ENCODE measurements at places on chromosomes 11 and 22. TPM values are rescaled to one million over a fixed set of nuclear protein-coding genes. Genes with fewer than 3 reads are reported as not detected.

- DNase-seq = no peak
Observed at GRCh38 chr22:49183826-49184216, 643.9 kb downstream of the BRD1 start.

GRCh38 chr11:20014067-20014402, 146.2 kb downstream of the DBX1 start:
- no peak for DNase-seq

- peak; percentile 72 for DNase-seq
Observed at GRCh38 chr22:17562906-17563870, at the start of gene SLC25A18. TSS of gene SLC25A18 (plus strand) at chr22:17563498. CDS start at chr22:17579945, 16,447 bp downstream.

DNA sequence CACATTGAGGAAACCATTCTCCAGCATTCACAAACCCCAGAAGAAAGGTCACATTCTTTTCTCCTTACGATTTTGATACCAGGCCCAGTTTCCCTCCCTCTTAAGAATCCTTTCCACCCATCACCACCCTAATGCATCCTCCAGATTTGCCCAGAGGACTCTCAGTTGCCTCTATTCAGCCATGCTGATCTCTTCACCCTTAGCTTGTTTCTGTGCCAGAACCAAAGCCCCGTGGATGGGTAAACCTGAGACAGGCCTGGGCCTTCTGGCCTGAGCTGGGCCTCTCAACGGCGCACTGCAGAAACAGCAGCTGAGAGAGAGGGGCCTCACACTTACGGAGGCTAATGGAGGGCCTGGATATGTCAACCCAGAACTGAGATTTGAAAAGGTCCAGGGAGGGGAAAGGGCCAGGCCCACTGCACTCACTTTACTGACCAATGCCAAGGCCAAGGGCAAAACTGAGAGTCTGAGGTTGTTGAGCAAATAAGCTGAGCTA, 32.2 kb upstream of the OAF start:
- no peak for DNase-seq

DNA sequence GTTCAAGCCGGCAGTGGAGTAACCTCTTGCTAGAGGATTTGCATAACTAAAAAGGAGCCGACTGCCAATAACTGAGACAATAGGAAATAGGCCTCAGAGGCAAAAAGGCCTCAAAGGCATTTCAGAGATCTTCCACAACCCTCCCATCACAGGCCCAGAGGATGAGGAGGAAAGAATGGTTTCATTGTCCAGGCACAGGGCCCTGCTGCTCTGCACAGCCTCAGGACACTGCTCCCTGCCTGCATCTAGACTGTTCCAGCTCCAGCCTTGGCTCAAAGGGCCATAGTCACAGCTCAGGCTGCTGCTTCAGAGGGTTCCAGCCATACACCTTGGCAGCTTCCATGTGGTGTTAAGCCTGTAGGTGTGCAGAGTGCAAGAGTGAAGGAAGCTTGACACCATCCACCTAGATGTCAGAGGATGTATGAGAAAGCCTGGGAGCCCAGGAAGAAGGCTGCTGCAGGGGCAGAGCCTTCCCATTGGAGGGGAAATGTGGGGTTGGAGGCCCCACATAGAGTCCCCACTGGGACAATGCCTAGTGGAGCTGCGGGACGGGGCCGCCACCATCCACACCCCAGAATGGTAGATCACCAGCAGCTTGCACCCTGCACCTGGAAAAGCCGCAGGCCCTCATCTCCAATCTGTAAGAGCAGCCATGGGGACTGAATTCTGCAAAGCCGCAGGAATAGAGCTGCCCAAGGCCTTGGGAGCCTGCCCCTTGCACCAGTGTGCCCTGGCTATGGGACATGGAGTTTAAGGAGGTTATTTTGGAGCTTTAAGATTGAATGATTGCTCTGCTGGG, 8.2 kb upstream of the LRP5 start:
- DNase-seq = no peak

DNA sequence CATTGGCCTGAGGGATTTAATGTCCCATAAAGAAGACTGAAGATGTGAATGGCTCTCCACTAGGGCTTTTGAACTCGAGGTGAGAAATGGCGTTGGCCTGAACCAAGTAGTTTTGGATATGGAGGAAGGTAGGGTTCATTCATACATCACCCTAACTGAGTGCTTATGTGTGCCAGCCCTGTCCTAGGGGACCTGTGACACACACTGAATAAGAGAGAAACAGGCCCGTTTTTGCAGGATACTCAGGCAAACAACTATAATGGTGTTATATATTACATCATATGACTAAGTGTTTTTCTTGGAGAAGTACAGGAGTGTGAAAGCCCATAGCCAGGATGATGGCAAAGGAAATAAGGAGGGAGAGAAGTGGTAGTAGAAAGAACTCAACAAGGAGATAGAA, 368.1 kb downstream of the TMEM135 start:
- no peak for DNase-seq

- no peak for DNase-seq
Observed at GRCh38 chr11:61581931-61582330, 1.1 kb upstream of the SYT7 start.

DNA sequence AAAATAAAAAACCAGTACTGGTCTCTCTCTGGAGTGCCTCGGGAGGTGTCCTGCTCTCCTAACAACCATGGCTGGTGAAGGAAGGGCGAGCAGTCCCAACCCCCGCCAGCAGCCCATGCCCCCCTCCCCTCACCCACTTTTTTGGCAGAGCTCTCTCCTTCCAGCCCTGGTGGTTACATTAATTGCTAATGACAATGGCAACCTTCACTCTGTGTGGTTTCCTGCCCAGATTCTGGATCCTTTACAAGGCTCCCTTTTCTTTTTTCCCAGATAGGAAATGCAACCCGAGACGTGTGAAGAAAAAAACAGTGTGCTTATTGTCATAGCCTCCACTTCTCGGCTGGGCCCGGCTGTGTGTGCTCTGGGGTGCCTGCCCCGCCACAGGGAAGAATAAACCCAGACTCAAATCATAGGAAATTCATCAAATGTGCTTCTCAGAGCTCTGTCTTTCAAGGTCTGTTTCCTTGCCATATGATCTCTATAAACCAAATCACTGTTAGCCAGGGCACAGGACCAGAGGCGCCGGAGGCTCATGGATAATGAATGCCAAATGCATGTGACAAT, 513.0 kb downstream of the SOX6 start:
- DNase-seq = peak; percentile 63

The OR9Q1 gene
- not detected for total RNA-seq

The BDNF gene
- total RNA-seq = 0.36 TPM

The MS4A6A gene
- total RNA-seq = not detected

The GPHA2 gene
- total RNA-seq = not detected

The UBQLNL gene
- not detected for total RNA-seq

Data from endodermal cell (in vitro differentiated cells).